ENCODE measurements at places on chromosomes 12 and 14.

DNA sequence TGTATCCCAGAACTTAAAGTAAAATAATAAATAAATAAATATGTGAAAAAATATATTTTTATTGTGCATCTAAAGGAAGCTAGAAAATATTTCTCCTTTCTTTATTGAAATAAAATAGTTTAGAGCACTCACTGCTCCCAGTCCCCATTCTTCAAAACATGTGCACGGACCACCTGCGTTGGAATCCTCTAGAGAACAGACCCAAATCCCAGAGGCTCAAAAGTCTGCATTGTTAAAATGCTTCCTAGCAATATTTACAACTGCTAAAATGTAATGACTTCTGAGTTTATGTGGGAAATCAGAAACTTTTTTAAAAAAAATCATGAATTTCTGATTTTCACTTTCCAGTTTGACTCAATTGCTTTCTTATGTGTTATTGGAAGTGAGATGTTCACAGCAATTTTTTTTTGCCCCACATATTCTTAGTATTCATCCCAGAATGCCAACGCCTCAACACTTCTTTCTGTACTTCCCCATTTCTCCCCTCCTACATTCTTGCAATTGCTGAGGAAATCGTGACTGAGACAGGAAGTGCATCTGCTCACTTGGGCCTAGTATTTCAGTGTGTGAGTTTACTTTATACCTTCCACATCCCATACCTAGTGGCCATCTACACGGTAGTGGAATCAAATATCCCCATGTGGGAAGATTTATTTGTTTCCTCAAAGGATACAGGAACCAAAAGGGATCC lies 116.0 kb upstream of the FLRT2 start:
- DNase-seq, result no peak

DNA sequence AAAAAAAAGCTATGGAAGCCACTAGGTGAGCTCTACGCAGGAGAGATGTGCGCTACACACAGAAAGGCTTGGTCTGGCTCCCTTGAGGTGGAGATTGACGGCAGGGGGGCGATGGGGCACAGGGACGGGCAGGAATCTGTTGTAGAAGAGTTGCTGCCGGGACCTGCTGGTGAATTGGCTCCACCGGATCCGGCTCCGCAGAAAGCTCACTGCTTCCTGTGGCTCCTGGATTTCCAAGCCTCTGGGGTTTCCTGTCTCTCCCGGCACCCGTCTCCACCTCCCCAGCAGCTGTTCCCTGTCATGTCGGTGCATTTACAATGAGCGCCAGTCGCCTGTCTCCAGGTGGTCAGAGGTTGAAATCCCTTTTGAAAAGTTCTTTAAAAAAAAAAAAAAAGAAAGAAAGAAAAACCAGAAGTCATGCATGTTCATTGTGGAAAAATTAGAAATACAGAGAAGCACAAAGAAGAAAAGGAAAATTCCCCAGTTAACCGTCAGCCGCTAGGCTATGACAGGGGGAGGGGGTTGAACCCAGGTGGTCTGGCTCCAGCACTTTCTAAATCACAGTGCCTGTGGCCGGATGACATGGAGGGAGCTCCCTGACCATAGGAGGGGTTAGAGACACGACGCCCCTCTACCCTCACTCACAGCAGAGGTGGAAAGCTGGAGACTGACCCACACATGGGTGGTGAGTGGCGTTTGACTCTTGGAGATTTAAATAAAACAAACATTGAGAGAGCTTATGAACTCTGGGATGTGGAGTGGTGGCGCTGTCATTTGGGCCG lies 20.8 kb downstream of the FAM222A start:
- no peak for DNase-seq

- no peak for DNase-seq
Observed at GRCh38 chr12:121652767-121653497, 16.5 kb downstream of the MORN3 start.

- no peak for DNase-seq
Observed at GRCh38 chr12:47892819-47893218, 12.0 kb downstream of the VDR start.

DNA sequence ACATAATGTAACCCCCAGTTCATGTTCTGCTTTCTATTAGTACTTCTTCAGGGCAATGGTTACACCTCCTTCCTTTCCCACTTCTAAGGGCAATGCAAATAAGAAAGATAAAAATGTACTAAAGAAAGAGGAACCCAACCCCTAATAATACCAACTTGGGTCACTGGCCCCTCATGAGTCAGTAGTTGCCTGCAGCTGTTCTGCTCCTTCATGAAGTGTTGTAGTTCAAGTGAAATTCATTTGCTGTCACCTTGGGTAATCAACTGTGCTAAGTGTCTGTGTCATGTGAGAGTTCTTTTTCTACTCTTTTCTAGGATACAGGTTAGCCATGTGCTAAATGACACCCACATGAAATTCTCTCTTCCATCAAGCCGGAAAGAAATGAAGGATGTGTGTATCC lies 91.8 kb downstream of the PLXNC1 start:
- DNase-seq, result no peak

- DNase-seq, result no peak
Observed at GRCh38 chr14:81427348-81428058, 27.4 kb upstream of the STON2 start.

GRCh38 chr12:53550595-53550994 lies 43.3 kb upstream of the NPFF start:
- DNase-seq, result no peak

DNA sequence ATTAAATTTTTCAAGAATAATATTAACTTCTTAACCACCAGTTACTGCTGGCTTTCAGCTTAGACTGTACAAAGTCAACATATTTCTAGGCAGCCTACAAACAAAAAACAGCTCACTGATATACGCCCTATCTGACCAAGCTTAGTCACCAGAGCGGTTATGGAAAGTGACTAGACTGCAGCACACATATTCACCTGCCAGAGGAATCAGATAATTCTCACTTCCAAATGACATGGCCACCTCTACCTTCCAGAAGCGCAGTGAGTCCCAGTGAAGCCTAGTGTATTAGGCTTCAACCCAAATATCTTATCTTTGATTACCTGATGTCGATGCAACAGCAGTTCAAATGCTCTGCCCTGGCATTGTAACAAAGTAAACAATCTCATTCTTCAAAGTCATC lies 8.5 kb downstream of the STXBP6 start:
- no peak for DNase-seq

GRCh38 chr14:36511981-36512584 lies 7.9 kb downstream of the NKX2-1 start:
- DNase-seq, result no peak

DNA sequence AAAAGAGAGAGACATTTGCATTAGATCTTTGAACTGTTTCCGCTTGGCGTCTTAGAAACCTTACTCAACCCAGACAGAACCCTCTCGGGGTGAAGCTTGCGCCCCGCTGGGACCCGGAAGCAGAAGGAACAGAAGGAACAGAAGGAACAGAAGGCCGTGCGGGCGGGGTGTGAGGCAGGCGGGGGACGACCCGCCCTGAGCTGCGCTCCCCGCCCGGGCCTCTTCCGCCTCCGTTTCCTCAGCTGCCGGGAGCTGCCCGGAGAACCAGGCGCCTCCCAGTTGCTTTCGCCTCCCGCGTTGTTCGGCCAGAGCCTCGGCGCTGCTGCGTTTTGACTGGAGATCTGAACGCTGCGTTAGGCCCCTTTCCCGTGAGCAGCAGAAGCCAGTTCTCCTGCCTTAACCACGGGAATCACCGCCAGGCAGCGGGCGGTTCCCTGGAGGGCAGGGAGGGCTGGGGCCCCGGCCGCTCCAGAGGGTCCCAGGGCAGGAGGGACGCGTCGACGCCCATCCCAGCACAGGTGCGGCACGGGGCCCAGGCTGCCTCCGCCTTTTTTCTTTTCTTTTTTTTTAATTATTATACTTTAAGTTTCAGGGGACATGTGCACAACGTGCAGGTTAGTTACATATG lies 19.3 kb upstream of the MMP17 start:
- no peak for DNase-seq

GRCh38 chr12:8675591-8676036 lies 13.0 kb upstream of the MFAP5 start:
- DNase-seq, result no peak

DNA sequence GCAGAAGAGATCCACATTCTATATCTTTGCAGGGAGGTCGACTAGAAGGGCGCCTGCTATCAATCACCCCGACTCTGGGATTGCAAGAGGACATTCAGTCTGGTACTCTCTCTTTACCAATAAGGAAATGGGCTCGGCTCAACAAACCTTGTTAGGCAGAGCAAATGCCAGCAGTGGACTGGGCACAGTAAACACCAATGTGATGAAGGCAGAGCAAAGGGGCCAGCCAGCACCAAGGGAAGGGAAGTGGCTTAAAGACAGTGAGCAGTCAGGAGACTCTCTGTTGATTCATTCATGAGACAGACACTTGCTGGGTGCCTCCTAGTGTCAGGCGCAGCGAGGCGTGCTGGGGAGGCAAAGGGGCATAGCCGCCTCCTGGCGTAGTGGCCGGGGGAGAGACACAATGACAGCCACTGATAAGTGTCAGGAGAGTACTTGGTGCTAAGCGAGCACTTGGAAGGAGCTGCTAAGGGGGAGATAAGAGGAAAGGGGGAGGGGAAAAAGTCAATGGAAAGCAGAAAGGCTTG lies 34.1 kb downstream of the TMCC3 start:
- DNase-seq, result no peak

GRCh38 chr12:69343885-69344612 lies 4.1 kb upstream of the LYZ start:
- DNase-seq, result no peak

- no peak for DNase-seq
Observed at GRCh38 chr12:66010787-66011547, 119.6 kb downstream of the LLPH start.

GRCh38 chr14:89833661-89834060 lies 120.9 kb downstream of the EFCAB11 start:
- DNase-seq, result no peak

- no peak for DNase-seq
Observed at GRCh38 chr12:116959845-116960514, 49.2 kb downstream of the FBXW8 start.

DNA sequence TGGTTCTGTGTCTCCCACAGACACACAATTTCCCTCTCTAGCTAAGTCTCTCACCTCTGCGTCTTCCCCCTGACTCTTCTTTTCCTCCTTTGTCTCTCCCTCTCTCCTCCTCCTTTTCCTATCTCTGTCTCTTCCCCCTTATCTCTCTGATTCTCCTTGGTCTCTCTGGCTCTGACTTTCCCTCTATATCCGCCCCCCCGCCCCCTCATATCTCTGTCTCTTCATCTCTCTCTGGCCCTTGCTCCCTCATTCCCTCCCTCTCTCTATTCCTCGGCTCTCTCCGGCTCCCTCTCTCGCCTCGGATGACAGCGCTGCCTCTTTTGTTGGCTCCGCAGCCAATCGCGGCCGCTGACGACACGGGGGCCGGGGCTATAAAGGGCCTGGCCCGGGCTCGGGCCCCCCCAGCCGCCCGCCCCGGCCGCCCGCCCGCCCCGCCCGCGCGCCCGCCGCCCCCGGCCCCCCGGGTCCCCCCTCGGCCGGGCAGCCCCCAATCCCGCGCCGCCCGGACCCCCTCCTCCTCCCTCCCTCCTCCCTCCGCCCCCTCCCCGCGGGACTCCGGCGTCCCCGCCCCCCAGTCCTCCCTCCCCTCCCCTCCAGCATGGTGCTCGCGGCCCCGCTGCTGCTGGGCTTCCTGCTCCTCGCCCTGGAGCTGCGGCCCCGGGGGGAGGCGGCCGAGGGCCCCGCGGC lies at the start of gene GDF11:
TSS of gene GDF11 (plus strand) at position 404 of the 687 bp plus-strand sequence. CDS start at position 599, 195 bp downstream.
- DNase-seq, result no peak

DNA sequence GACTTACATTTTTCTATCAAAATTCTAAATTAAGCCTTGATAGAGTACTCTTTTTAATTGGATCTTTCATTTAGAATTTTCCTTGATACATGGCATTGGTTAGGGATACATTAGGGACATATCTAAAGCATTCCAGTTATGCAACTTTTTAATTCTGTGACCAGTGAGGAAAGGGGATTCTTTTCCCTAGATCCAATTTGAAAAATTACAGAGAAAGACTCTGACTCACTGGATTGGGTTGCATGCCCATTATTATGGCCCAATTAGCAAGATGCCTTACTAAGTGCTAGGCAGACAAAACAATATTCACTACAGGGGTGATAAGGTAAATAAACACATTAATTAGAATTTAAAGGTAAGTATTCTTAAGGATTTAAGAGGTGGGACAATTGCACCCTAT lies 5.2 kb upstream of the RAD52 start:
- no peak for DNase-seq

DNA sequence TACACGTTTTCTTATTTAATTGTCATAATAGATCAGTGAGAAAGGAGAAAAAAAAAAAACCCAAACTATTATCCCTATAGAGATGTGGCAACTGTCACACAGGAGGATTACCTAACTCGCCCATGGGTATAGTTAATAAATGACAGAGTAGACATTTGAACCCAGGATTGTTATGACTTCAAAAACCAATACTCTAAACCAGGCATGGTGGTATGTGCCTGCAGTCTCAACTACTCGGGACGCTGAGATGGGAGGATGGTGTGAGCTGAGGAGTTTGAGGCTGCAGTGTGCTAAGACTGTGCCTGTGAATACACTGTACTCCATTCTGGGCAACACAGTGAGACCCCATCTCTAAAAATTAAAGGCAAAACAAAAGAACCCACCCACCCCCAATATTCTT lies 114.5 kb downstream of the DENND5B start:
- DNase-seq, result no peak

DNA sequence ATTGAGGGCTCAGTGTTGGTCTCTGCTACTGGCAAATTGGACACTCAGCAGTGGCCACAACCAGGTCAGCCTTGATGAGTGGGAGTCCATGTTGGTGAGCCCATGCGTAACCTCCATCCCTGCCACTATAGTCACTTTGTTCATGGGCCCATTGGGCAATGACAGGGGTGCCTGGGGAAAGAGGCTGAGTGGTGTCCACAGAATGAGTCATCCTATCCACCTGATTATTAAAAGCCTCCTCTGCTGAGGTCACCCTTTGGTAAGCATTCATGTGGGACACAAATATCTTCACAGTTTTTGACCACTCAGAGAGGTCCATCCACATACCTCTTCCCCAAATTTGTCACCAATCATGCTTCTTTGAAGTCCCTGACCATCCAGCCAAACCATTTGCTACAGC lies 50.0 kb downstream of the FIGNL2 start:
- no peak for DNase-seq

DNA sequence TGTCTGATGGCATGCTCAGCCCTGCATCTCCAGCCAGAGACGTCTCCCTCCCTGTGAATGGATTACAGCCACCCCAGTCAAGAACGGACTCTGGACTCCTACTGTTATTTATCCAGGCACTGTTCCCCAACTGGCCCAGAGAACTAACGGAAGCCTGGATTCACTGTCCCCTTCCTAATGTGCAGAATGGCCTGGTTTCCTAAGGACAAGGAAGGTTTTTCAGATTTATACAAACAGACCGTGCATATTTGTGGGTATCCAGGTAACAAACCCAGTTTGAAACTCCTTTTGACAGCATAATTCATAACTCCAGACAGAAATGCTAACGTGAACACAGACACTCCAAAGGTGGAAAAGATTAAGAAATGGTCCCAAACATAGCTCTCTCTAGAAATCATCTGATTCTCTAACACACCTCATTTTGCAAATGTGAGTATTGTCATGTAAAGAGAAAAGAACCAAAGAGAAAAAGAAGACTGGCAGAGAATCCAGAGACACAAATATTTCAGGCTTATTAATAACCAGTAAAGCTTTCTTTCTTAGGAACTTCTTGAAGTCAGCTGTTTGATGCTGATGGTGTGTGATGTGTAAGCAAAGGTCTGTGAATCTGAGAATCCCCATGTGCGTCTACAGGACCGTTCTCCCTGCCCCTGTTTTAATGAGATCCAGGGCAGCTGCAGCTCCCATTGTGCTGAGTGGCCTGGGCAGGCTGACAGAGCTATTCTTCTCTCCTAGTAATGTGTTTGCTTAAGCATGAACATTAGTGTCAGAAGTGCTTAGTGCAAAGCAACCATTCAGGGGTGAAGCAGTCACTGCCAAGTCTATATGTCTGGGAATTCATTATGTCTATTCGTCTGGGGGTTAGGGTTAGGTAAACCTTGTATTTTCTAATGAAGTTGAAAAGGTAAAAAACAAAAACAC lies 86.8 kb upstream of the HIF1A start:
- DNase-seq, result no peak
